ENCODE measurements at places on chromosomes 5 and 9.

GRCh38 chr5:156431956-156432829 lies 105.2 kb downstream of the SGCD start:
- no peak for DNase-seq

- DNase-seq, result no peak
Observed at GRCh38 chr5:7805379-7805778, 45.6 kb downstream of the CFAP90 start.

GRCh38 chr9:22131817-22132216 lies 122.7 kb upstream of the CDKN2B start:
- DNase-seq, result no peak

DNA sequence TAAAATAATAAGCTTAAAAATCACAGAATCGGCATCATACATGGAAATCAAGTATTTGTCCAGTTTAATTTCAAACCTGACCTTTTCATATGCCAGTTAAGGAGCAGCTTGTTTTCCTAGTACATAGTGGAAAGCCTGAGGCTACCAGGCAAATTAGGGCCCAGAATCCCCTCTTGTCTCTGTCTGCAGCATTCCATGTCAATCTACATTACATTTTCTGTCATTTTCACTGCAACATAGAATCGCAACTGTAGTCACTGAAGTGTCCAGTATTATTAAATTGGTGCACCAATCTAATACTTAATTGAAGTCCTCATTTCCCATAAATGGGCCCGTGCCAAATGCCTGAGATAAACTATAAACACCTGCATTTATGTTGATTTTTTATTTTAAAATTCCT lies 1352.2 kb upstream of the ACO1 start:
- DNase-seq, result no peak

GRCh38 chr5:29796013-29796412 lies 1397.5 kb upstream of the CDH6 start:
- DNase-seq, result no peak

DNA sequence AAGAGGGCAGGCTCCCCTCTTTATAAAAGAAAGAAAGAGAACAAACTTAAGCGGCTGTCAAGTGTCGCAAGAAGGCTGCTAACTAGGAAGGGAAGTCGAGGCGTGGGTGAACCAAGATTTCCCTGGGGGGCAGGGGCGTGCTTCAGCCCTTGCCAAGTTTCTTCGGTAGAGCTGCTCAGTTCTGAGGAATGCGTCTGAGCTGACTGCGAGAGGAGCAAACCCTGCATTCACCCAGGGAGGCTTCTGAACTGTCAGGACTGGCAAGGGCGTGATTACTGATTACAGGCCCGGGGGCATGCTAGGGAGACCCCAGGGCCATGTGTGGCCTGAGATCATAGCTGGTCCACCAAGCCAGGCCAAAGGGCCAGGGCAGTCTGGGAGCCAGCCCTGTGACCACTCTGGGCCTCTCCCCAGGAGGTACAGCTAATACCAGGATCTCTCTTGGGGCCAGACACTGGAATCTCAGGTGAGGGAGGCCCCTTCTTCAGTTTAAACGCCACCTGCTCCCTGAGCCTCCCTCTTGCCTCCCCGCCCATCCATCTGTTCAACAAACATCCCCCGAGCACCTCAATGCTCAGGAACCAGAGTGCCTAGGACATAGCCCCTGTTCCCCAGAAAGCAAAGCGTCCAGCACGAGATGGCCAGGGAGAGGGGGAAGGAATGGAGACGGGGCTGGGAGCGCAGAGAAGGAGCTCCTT lies 30.9 kb downstream of the SARDH start:
- no peak for DNase-seq

DNA sequence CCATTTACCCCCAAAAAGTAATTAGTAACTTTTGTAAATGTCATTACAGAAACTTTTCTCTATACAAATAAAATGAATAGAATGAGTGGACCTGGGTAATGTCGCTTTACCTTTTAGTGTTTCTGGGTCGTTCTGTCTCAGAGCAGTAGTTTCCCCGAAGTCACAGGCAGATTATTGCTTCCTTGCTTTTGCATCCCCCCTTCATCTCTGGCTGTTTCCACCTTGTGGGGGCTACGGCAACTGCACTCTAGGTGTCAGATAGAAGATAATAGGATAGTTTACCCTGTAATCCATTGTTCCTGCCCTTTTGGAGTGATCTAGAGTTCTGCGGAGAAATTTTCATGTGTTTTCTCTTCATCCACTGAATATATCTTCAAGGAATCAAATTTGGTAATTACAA lies 68.7 kb downstream of the PRR16 start:
- DNase-seq, result no peak

- DNase-seq, result no peak
Observed at GRCh38 chr5:589173-589572, 23.0 kb upstream of the CEP72 start.

GRCh38 chr5:83543898-83544297 lies 72.4 kb downstream of the VCAN start:
- DNase-seq, result no peak

GRCh38 chr5:60023255-60023654 lies 129.7 kb upstream of the PDE4D start:
- no peak for DNase-seq

GRCh38 chr5:7242118-7242710 lies 153.7 kb upstream of the ADCY2 start:
- no peak for DNase-seq

DNA sequence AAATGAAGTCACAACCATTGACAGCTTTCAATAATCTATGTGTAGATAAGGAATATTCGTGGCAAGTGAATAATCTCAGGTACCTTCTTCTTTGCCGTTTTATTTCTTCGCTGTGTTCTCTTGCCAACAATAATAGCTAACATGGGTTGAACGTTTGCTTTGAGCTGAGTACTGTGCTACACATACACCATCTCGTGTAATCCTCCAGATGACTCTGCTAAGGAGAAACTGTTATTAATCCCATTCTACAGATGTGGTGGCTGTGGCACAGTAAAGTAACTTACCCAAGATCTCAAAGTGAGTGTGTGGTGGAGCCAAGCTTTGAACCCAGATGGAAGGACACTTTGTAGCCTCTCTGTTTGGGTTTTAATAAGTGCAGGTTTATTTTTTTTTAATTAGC lies 179.7 kb downstream of the C9orf152 start:
- DNase-seq, result no peak

DNA sequence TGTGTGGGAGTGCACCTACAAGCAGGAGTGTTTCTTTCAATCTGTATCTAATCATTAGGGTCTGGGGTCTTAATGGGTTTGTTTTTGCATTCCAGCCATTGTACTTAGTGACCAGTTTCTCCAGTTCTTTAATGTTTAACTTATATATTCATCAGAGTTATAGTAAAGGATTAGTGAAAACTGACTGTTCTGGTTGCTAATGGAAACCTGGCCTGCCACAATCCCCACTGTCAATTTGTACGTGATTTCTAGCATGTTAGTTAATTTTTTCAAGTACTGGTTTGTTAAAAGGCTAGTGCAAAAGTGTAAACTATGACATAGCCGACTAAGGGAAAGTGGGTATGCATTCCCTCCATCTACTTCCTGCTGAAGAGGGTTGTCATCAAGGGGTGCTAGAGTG lies 276.1 kb downstream of the HTR1A start:
- DNase-seq, result no peak

DNA sequence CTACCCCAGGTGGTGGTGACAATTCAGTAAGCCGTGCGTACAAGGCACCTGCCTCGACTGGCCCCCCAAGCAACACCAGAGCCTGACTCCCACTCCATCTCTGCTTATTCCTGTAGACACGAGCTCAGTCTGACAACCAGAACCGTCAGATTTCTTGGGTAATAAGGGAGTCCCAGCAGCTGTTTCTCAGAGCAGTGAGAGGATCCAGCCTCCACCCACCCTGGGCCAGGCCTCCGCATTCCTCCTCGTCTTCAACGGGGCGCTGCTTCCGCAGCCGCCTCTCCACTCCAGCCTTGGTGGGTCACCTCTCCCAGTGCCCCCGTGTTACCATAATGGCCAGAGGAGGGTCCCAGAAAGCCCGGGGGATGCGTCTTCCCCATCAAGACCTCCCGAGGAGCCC lies 27.7 kb upstream of the GFPT2 start:
- no peak for DNase-seq

DNA sequence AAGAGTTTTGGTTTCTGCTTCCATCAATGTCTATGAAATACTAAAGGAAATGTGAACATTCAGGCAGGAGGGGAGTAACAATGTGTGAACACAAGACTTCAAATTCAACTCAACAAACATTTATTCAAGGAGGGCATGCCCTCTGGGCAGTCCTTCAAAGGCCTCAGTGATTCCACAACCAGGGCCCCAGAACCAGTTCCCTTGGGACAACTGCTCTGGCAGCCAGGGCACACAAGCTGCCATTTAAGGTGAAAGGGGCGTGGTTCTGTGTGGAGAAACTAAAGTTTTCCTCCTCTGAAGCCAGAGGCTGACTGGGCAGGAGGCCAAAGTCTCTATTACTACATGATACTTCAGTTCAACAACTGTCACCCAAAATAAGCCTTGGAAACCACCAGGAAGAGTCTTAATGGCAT lies 3.2 kb downstream of the RBM18 start:
- no peak for DNase-seq

DNA sequence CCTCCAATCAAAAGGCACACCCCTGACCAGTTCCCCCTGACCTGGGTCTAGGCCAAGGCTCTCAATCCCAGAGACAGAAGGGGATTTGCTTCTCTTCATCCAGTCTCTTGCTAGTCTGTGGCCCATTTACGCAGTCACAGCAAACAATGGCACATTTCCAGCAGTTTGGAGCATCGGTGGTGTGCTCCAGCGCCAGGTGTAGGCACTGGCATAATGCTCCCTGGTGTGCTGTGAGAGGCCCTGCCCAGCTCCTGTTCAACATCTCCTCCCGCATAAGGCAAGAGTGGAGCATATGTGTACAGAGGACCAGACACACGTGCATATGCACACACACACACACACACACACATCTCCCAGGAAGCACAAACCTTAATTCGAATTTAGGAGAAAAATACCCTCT lies 79.5 kb upstream of the ERCC6L2 start:
- peak; percentile 94 for DNase-seq

- DNase-seq, result no peak
Observed at GRCh38 chr9:135612437-135612836, 26.9 kb downstream of the GLT6D1 start.
